Skeletal muscle cell (primary cell): ENCODE measurements at places on chromosomes 7 and 10.

DNA sequence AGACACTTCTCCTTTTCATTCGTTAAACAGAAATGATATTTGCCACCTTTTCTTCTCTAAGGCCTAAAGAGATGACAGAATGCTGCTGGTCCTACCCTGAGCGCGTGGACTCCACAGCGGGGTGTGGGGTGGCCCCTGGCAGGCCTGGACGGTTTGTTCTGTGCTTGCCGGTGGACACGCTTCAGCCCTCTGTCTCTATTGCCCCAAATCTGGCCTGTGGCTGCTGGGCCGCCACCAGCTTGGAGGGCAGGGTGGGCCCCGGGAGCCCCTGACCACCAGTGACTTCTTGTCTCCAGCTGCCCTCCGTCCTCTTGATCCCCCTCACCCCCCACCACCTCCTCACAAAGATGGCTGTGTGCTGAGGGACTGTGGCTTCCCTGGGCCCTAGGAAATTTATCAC lies 5.7 kb downstream of the CHST3 start:
- DNase-seq, result no peak

DNA sequence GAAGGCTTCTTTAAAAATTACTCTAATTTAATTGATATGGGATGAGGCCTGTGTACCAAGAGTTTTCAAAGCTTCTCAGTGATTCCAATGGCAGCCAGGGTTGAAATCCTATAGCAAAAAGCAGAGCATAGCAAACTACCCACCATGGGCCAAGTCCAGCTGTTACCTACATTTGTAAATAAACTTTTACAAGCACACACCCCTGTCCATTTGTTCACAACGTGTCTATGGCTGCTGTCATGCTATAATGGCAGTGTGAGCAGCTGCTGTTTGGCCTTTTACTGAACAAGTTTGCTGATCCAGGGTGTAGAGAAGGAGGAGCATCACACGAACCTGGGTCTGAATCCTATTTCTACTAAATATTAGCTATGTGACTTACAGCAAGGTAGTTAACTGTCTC lies 50.0 kb downstream of the NPY start:
- no peak for DNase-seq

GRCh38 chr10:103495321-103495720 lies 1.8 kb downstream of the NEURL1 start:
- no peak for DNase-seq

DNA sequence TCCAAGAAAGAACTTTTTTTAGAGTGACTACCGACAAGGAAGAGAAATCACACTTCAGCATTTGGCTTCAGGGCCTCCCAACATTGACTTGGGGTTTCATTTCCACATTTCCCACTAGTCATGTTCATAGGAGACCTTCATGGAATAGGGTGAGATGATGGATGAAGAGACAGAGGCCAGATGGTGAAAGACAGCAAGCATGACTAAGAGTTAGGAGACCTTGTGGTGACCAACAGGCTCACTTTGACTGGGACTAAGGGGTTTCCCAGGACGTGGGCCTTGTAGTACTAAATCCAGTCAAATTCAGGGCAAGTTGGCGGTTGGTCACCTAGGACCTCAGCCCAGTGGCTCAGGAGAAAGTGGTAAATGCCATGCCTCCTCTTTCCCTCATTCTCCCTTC lies 3.0 kb upstream of the GIMAP5 start:
- no peak for DNase-seq

DNA sequence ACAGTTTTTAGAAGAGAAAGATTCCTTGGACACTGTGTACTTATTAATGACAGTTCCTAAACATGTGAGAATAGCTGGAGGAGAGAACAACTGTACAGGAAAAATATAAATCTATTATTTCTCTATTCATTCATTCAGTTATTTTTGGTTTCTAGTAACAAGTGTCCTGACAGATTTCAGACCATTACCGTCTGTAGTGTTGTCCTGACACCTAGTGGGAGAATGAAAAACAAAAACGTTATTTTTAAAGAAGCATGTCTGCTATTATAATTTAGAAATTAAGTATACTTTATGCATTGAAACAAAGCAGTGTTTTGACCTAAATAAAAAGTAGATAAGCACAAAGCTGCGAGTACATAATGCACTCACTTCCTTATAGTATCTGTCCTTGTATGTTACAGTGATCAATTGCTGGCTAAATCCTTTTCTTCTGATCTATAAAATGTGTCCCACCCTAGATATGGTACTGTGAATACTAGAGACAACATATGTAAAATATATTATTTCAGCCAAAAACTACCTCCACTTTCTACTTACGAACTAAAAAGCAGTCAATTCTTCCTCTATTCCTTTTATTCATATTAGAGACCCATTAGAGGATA lies 575.6 kb downstream of the ARL4A start:
- DNase-seq, result no peak

DNA sequence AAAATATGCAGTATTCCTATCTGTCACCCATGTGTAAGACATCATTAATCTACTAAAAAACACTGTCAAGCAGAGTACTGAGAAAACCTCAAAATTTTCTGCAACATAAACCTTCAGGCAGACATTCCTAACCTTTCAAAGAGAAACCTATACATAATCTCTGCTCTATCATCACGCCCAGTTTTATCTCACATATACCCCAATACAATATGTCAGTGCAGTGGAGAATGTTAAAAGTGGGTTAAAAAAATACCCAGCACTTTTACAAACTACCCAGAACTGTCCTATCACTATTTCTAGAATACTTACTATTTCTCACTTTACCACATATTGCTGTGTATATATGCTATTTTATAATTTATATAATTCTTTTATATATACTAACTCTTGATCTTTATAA lies 922.0 kb upstream of the SORCS1 start:
- DNase-seq, result no peak

GRCh38 chr7:17651863-17652385 lies 288.4 kb downstream of the SNX13 start:
- DNase-seq, result peak; percentile 86

DNA sequence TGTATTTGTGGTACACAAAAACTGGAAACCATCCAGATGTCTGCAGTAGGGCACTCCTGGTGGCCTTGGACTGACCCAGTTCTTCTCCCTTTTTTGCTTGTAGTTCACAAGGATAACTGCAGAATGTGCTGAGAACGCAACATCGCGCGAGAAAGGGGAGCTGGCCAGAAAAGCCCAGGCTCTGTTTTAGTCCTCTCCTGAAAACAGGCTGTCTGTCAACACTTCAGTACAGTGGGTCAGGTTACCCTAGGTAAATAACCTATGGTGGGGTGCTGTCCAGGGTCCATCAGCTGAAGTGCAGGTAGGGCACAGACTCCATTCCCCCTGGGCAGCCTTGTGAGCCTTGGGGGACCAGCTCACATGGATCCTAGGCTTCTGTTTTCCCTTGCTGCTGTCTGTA lies 495.8 kb downstream of the MDFIC start:
- DNase-seq, result no peak

GRCh38 chr7:80623503-80624252 lies 14.8 kb upstream of the CD36 start:
- no peak for DNase-seq

DNA sequence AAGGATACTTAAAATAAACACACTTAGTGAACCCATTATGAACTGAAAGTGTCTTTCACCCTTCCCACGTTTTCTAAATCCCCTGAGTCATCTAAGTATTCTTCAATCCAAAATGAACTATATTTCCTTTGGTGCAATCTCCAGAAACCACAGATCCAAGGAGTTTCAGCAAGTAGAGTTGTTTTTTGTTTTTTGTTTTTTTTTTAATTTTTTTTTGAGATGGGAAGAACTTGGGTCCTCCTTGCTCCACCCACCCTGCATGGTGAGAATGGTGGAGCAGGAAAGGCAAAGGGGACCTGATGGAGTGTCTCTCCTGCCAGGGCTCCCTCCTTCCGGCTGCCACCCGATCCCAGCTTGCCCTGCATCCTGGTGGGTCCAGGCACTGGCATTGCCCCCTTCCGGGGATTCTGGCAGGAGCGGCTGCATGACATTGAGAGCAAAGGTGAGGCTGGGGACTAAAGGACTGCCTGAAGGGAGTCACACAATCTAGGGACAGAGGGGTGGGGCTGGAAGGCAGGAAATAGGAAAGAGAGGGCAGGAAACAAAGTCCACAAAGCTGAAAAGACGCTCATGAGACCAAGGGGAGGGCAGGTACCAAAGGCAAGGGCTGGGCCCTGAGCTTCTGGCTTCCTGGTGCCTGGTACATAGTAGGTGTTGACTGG lies 12.1 kb downstream of the ATG9B start:
- no peak for DNase-seq

GRCh38 chr7:88172842-88173241 lies 47.0 kb downstream of the SRI start:
- no peak for DNase-seq

- no peak for DNase-seq
Measured at GRCh38 chr10:437698-438490, 251.6 kb downstream of the DIP2C start.
